ENCODE measurements at places on chromosomes 16 and 17.
A peak's percentile ranks its signal among the peaks of the same experiment; 100 is the strongest.

- no peak for DNase-seq
Measured at GRCh38 chr17:45123076-45123770, 9.1 kb downstream of the PLCD3 start.

- peak; percentile 44 for DNase-seq
Measured at GRCh38 chr17:39484178-39484577, 22.9 kb downstream of the CDK12 start.

DNA sequence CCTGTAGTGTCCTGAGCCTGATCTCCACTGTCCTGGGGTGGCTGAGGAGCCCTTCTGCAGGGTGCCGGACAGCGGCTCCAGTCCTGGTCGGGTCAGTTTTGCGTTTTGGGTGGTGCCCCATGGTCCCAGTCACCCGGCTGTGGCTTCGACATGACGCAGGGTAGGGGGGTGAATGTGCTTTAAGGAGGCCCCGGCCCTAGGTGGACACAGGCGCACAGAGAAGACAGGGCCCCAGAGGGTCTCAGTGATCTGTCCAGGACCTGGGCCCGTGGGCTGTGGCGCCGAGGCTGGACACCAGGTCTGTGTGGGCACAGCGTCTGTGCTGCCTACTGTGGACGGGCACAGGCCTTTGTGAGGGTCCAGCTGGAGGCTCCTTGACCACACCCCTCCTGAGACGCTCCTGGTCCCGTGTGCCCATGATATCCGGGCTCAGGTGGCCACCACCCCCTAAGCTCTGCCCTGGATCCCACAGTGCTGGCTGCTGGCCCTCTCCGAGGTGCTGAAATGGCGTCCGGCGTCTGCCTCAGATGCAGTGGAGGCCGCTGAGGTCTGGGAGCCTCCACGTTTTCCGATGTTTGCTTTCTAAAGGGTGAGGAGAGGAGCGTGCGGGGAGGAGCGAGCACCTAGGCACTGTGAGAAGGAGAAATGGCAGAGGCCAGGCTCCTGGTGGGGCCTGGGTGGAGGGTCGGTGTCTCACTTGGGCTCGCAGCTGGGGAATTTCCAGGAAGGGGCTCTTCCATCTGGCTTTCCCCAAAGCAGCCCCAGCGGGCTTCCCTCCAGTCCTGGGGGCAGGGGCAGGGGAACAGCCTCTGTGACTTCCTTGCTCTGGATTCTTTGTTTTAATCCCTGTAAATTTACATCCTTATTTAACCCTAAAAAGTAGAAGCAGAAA is 56.1 kb upstream of the ACSF3 start:
- no peak for DNase-seq

DNA sequence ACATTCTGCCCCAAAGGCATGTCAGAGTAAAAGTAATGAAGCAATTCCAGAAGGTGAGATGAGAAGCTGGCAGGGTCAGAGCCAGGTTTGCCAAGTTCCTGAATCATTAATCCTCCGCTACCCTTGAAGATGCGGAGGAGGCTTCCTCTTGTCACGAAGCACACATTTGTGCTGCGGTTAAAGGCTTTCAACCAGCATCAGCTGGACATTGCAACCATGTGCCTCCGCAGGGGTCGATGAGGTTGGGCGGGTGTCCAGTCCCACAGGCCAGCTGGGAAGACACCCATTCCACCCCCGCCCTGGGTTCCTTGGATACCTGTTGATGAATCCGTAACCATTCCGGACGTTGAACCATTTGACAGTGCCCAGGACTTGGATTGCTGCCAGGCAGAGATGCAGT is 1.3 kb downstream of the YBX2 start:
- no peak for DNase-seq

DNA sequence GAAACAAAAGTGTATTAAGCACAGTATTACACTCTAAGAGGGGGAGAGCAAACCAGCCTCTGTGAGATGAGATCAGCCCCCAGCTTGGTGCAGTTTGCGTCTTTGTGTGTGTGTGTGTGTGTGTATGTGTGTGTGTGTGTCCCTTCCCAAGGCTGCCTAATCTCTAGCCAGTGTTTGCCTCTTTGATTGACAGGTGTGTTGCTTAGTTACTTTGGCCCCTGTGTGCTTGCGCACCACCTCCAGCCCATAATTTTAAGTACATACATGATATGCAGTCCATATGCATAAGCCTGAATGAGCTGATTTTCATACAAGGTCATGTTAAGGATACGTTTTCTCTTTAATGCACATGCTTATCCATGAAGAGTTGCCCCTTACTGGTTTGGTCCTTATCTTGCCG is 2.1 kb upstream of the KRTAP3-2 start:
- DNase-seq, result no peak

- no peak for DNase-seq
Measured at GRCh38 chr16:56260378-56261160, 69.3 kb downstream of the GNAO1 start.

DNA sequence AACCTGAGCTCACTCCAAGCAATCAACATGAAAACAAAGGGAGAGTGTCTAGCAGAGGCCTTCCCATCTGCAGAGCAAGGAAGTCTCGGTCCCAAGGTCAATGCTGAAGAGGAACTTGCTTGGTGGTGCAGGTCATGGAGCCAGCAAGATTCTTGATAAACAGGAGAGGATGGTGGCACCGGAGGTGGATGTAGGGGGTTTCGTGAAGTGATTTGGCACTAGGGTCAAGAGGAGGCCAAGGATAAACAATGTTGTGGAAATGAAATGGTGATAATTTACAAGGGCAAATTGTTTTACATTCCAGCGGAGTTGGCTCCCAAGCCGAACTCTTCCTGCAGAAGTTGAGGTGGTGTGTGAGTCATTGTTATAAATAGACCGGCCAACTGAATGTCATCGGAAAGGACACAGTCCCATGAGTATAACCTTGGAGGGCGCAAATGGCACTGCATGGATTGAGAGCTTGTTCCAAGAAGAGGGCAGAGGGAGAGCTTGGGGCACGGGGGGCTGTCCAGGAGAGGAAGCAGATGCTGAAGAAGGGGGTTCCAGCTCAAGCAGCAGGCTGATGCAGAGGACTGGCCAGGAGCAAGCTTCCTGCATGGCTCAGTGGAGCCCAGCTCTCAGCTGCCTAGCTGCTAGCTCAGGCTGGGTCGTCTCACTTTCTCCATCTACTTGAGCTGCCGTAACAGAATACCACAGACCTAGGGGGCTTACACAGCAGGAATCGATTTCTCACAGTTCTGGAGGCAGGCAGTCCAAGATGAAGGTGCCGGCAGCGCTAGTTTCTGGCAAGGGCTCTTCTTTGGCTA is 136.6 kb downstream of the COPRS start:
- no peak for DNase-seq

GRCh38 chr17:74687886-74688285 is 24.8 kb downstream of the CD300LF start:
- DNase-seq, result no peak

GRCh38 chr17:39195568-39196160 is 1.8 kb downstream of the CACNB1 start:
- no peak for DNase-seq

DNA sequence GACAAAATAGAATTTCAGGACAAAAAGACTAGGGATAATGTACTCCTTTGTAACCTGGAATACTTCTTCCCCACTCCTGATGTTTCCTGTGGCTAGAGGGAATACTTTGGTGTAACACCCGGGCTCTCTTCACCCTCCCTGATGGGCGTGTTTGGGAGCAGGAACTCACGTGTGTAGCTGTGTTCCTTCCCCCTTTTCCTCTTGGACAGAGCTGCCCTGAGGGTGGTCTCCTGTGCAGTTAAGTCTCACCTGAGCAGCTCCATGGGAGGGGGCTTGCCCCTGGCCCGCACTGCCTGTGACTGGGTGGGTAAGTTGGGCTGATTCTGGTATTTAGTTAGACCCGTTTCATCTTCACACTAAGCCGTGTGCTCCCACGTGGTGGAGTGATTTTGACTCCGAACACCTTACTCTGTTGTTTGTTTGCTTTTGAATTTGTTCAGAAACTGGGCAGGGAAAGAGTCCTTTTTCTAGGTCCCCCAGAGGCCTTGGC is 87.9 kb downstream of the OR1D5 start:
- no peak for DNase-seq

DNA sequence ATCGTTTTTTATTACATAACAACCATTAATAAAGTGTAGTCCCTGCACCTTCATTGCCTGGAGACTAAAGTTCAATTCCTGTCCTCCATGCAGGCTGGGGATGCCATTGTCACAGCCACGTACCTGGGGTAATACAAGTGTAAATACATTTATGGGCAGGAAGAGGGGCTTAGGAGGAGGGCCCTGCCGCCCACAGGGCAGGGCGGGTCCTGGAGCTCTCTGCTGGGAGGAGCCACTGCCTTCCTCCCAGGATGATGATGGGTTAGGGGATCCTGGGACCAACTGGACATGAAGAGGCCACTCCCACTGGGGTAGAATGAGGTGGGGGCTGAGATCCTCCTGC is 44.1 kb upstream of the SLC38A10 start:
- no peak for DNase-seq

GRCh38 chr17:44502598-44503146 is 534 bp downstream of the GPATCH8 start:
- DNase-seq, result no peak

- DNase-seq, result no peak
Measured at GRCh38 chr16:79634298-79634697, 33.8 kb upstream of the MAF start.

GRCh38 chr16:89346869-89347268 is 129.4 kb downstream of the ZNF778 start:
- no peak for DNase-seq

- DNase-seq, result no peak
Measured at GRCh38 chr17:74603037-74603635, 11.1 kb upstream of the CD300LD start.

- peak; percentile 80 for DNase-seq
Measured at GRCh38 chr17:56977673-56978395, at the start of gene SCPEP1. SCPEP1 (plus strand) TSS chr17:56978131; CDS start chr17:56978160, 29 bp downstream.

DNA sequence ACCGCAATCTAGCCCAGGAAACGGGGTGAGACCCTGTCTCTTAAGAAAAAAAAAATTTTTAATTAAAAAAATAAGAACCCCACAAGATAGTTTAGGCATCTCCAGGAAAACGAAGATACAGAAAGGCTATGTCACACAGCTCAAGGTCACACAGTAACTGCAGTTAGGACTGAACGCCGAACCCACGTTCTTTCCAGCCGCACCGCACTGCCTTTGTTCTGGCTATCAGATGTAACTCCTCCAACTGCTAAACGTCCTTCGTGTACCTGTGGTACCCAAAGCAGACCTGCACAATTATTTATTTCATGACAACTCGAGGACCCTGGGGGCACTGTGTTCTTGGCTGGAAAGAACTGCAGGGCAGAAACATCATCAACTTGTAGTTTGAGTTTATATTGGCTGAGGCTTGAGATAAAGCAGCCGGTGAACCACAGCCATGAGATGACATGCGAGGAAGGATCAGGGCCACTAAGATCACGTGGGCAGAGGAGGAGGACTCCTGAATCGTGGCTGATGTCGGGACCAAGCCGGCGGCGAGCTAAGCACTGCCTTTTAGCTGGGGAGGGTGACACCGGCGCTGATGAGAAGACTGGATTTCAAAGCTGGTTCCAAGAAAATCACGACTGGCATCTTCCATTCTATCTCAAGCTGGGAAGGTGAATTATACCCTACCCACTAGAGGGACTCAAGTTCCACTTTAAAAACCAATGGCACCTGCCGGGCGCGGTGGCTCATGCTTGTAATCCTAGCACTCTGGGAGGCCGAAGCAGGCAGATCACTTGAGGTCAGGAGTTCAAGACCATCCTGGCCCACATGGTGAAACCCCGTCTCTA is 20.7 kb upstream of the MNT start:
- DNase-seq, result no peak

DNA sequence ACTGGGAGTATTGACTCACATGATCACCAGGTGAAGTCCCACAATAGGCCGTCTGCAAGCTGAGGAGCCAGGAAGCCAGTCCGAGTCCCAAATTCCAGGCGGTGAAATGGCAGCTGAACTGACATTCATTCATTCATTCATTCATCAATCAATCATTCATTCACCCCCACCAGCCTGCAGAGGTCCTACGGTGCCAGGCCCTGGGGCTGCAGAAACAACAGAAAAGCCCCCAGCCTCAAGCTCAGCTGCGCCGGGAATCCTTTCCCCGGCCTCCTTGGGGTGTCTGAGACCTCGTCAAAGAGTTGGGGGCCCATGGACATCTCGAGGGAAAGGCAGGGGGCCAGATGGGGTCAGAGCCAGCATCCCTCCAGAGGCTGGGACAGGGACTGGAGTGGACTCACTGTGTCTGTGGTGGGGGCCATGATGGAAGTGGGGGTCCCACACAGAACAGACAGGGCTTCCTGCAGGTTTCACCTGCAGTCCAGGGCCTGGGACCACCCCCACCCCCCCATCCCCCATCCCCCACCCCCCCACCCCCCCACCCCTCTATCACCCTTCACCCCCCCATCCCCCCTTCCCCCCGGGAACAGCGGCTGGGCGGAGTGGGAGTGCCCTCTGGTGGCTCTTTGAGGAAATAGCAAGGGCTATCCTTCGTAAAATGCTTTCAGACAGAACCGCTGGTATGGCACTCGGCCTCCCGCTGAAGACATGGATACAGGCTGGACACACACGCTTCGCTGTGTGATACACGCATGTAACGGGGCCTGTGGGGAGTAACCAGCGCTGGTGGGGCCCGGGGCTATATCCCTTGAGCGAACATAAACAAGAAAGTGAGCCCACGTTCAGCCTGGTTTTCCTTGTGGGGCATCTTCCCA is 8.5 kb upstream of the ZC3H18 start:
- DNase-seq, result no peak

GRCh38 chr16:64304951-64305350 is 816.9 kb downstream of the CDH11 start:
- no peak for DNase-seq
